ENCODE measurements at places on chromosomes 16 and 17.
A peak's percentile ranks its signal among the peaks of the same experiment; 100 is the strongest.

DNA sequence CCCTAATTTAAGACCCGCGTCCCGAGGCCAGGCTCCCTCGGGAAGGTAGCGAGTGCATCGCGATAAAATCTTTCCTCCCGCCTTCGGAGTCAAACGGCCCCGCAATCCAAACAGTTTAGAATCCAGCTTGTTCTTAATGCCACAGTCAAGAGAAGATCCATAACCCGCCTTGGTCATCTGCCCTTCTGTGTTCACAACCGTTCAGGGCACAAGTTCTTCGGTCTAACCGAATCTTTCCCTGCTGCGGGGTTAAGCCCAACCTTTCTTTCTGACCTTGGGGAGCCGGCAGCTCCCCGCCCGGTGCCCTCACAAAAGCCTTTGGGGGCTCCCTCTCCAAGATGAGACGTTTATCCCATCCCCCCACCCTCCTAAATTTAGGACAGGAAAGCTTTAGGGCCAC is 30.3 kb downstream of the CPSF4L start:
- DNase-seq = no peak

GRCh38 chr16:9706217-9706836 is 475.9 kb downstream of the GRIN2A start:
- DNase-seq = no peak

- no peak for DNase-seq
Observed at GRCh38 chr17:30808785-30809286, 15.7 kb downstream of the CRLF3 start.

DNA sequence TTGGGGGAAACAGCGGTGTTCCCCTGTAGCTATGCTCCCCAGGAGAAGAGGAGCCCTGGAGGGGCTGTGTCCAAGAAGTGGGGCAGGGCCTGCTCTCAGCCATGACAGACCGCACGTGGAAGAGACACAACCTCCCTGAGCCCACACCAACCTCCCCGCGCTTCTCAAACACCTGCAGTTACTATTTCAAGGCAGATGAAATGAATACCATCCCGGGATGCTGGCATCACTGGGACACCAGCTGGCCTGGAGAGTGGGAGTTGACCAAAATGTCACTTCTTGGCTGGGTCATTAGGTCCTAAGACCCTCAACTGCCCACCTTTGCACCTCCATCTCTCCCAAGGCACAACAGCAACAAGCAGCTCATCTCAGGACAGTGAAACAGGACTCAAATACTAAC is 32.0 kb downstream of the SPHK1 start:
- DNase-seq = no peak

DNA sequence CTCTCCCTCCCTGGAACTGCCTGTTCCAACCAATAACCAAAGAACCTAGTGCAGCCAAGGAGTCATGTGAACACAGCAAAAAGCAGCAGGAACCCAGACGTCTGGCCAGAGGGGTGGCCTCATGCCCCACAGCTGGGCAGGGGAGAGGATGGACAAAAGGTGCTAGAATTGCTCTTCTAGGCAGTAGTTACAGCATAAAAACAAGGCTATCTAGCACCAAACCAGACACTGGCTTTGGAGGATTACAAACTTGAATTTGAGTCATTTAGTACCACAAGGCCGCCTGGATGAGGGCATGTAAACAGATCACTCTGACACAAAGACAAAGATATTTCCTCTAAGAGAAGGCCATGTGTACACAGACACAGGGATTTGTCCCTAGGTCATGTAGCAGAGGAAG is 423.3 kb upstream of the MAF start:
- DNase-seq = no peak

DNA sequence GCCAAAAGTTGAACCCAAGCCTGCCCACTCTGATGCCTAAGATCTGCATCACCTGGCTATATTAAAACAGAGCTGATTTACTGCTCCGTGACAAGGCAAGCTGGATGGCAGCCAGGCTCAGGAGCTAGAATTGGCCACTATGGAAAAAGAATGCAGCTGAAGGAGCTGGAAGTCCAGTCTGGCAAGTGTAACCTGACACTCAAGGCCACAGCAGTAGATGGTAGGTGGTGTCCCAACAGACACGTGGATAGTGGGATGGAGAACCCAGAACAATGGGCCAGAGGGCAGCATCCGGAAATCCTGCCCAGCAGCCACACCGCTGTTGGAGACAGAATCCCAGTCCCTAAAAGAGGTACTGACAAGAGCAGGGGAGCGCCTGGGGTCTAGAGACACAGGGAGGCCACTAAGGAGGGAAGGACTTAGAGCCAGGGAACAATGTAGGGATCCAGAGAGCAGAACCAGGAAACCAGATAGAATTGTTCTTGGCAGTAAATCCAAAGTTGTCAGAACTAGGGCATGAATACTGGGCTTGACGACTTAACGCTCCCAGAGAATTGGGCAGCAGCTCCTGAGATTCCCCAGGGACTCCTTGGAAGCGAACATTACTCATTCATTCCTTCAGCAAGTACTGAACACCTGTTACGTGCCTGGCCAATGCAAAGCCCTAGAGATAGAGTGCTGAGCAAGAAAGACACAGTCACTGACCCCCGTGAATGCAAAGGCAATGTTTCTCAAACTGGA is 85.7 kb downstream of the CDYL2 start:
- peak; percentile 55 for DNase-seq

DNA sequence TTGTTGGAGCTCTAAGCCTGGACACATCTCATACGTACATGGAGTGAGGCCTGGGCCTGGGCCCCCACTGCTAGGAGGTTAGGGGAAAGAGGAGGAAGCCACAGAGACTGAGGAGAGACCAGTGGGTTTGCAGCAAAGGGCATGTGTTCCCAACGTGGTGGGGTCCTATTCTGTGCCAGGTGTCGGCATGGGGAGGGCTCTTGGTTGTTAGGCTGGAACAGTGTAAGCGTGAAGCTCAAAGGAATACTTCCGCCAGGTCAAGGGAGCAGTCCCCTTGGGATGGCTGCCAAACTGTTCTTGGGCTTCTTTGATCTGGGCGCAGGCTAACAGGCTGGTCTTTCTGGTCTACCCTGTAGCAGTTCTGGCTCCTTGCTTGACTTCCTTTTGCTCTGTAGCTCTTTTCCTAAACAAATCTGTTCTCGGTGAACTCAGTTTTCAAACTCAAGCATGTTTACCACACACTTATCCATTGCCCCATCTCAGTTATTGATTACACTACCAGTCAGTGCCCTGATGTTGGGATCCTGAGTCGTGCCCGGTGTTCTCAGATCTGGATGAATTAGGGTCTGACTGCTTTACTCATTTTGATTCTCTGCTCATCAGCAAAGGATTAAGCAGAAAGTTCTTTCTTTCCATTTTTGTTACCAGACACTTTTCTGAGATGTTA is 36.4 kb downstream of the GPT2 start:
- peak; percentile 87 for DNase-seq

DNA sequence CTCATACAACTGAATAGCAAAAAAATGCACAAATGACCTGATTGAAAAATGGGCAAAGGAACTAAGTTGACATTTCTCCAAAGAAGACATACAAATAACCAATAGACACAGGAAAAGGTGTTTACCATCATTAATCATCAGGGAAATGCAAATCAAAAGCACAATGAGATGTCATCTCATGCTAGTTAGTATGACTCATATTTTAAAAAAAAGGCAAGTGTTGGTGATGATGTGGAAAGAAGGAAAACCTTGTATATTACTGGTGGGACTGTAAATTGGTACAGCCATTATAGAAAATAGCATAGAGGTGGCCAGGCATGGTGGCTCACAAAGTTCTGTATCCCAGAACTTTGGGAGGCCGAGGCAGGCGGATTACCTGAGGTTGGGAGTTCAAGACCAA is 232.5 kb upstream of the ZFHX3 start:
- no peak for DNase-seq

DNA sequence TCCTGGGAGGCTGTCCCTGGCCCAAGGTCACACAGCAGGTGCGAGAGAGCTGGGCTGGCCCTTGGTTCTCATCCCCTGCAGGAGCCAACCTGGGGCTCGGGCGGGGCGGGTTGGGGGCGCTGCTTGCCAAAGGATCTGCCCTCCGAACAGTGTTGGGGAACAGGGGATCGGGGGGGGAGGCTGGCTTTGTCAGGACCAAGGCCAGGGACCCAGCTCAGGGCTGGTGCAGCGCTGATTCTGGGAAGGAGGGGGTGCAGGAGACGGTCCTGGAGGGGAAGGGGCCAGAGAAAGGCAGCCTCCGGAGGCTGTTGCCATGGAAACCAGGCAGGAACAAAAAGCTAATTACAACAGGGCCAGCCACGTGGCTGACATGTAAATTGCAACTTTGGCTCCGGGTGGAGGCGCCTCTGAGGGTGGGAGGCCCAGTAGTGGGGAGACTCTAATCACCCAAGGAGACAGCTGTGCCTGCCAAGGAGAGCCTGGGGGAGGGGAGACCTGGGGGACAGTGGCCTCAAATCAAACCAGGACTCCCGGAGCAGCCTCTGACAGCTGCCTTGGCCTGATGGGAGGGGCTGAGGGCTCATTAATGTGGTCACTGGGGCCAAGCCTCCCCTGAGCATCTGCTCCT is 1.3 kb downstream of the TUBB3 start:
- DNase-seq = peak; percentile 7

DNA sequence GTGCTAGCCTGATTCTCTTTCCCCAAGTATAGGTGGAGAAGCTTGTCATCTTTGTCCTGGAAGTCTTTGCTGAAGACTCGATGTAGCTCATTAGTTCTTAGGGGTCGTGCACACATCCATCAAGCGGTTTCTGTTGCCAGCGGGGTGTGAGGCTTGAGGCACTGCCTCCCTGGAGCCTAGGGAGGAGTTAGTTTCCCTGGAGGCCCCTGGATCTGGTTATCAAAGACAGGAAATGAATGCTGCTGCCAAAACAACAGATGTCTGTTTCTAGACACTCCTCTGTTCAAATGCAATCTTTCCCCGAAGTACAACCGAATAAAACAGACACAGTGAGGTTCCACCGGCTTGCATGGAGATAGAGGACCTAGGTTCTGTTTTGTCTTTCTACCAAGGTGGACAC is 17.5 kb downstream of the HS3ST4 start:
- no peak for DNase-seq

DNA sequence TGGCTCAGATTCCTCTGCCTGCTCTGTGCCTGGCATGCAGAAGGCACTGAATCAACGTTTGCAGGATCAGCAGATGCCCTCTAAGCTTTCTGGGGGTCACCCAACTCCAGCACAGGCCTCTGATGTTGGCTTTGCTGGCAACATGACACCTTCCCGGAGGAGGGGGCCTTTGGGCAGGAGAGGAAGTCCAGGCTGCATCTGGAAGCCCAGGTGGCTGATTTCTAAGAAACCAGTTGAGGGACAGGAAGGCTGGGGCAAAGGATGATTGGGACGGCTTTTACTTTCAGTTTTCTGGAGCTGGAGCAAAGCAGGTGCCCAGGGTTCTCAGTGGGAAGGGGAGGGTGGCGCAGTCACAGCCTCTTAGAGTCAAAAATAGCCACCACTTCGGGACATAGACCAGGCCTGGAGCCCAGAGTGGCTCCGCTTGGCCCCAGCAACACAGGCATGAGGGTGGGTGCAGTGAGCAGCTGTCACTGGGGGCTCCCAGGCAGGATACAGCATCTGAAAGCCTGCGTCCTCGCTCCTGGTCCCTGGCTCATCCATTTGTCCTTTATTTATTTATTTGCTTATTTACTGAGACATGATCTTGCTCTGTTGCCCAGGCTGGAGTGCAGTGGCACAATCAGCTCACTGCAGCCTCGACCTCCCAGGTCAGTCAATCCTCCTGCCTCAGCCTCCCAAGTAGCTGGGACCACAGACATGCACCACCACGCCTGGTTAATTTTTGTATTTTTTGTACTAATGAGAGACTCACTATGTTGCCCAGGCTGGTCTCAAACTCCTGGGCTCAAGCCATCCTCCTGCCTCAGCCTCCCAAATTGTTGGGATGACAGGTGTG is 15.1 kb downstream of the SOCS1 start:
- no peak for DNase-seq

GRCh38 chr17:41547921-41548843 is 20.1 kb upstream of the KRT19 start:
- peak; percentile 31 for DNase-seq

GRCh38 chr17:82875407-82875856 is 35.6 kb upstream of the ZNF750 start:
- DNase-seq = no peak

GRCh38 chr17:28972437-28972836 is 21.1 kb upstream of the PHF12 start:
- no peak for DNase-seq

DNA sequence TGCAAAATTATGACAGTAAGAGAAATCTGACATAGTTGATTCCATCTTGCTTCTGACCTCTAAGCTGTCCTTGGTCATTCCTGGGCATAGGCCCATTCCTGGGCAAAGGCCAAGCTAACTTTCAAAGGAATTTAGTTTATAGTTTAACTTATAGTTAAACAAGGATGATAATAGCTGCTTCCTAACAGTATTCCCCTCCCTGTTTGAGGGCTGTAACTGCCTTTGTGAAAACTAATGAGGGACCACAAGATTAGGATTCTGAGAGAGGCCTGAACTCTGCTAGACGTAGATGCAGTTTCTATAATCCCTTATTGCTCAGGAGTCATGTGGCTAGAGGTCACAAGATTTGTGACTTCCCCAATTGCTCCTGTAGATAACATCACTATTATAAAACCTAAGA is 80.2 kb upstream of the ASIC2 start:
- no peak for DNase-seq

DNA sequence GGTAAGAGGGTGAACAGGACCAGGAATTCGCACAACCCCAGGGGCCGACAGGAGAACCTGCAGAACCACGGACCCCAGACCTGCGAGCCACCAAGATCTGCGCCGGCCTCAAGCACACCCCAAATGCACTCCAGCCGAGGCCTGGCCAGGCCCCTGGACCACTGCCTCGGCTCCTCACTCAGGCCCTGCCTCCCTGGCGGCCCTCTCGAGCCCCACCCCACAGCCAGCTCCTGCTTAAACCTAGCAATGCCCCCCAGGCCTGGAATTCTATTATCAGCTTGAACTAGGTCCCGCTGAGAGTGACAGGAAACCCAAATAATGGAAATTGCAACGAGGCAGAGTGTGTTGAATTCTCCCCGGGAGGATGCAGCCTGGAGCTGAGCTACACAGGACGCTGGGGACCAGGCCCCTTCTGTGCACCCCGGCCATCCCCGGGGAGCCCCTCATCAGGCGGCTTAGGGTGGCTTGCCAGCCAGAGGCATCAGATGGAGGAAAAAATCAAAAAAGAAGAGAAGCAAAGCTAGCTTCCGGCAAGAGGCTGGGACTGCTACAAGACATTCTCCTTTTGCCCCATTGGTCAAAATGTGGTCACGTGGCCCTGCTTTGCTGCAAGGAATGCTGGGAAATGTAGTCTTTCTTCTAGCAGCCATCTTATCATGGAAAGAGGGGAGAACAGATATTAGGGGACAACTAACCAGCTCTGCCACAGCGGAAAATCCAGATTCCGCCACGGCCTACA is 2.4 kb upstream of the ENPP7 start:
- peak; percentile 85 for DNase-seq

- DNase-seq = no peak
Observed at GRCh38 chr17:45222014-45222288, 266 bp downstream of the FMNL1 start.

DNA sequence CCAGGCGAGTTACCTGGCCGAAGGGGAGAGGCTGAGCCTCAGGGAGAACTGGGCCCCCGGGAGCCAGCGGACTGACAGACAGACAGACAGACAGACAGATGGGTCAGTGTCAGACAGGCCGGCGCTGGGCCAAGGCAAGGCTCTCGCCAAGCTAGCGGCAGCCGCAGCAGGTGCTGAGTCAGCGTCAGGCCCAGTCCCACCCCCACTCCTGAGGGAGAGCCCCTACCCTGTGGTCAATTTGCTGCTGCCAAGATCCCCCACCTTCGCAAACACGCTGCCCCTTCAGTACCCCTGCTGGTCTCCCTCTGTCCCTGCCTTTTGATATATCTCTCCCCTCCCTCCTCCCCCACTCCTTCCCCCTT is 1.5 kb downstream of the FGF11 start:
- DNase-seq = no peak
